ENCODE measurements at places on chromosomes 5 and 9.

GRCh38 chr9:112009656-112010055, 113.0 kb downstream of the UGCG start:
- no peak for DNase-seq

DNA sequence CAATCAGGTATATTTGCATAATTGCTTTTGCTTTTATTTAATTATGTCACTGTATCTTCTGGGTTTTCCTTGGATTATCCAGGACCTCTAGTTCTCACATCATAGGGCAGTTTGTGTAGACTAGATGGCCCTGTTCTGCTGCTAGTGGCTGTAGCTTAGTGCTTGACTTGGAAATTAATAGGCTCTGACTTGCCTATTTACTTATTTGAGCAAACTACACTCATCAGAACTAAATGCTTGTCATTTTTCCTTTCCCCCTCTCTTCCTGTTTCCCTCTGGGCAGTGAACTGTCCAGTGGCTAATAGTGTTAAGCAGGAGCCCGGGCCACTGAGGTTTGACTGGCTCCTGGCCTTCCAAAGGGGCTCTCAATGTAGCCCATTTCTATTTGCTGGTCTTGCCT, 135.7 kb downstream of the MAN2A1 start:
- DNase-seq: no peak

- no peak for DNase-seq
Measured at GRCh38 chr9:90802386-90802985, 867 bp downstream of the SYK start.

DNA sequence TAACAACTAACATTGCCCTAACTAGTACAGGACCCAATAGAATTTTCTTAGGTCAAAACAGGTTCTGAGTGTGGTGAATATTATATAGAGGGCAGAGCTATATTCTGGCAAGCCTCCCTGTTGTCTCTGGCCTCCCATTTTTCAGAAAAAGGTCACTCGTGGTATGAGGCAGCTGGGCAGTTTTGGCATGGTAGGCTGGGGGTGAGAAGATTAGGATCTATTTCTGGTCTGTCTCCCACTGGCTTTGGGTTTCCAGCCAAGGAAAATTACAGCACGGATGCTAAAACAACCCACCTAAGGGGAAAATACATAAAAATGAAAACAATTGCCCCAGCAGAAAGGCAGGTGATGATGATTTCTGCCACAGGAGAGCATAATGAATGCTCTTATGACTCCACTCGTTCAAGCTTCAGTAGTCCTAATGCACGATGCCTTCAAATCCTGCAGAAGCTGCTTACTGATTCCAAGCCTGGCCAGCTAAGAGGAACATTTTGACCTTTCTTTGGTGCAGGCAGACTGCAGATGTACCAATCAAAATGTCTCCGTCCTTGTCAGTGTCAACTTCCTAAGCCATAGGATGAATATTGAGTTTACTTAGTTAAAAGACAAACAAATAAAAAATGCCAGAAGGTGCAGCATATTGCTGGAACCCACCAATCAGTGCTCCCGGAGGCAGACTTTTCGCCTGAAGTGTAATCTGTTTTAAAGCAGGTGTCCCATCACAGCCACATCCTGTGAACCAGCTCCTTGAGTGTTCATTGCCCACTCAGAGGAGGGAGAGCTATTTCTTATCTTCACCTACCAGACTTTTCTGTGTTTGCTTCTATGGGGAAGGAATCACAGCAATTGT, 435.4 kb downstream of the ZSWIM6 start:
- no peak for DNase-seq

GRCh38 chr5:14872070-14872989, 752 bp upstream of the ANKH start:
- peak; percentile 64 for DNase-seq

- peak; percentile 13 for DNase-seq
Measured at GRCh38 chr5:114789773-114790402, 379.8 kb downstream of the TRIM36 start.

GRCh38 chr9:1960342-1961042, 54.7 kb upstream of the SMARCA2 start:
- no peak for DNase-seq

GRCh38 chr5:171882118-171882517, 96.5 kb downstream of the SMIM23 start:
- peak; percentile 9 for DNase-seq

- no peak for DNase-seq
Measured at GRCh38 chr5:131509801-131510200, 125.2 kb downstream of the RAPGEF6 start.

- no peak for DNase-seq
Measured at GRCh38 chr5:141491323-141492167, 2.7 kb downstream of the PCDHGC5 start.

DNA sequence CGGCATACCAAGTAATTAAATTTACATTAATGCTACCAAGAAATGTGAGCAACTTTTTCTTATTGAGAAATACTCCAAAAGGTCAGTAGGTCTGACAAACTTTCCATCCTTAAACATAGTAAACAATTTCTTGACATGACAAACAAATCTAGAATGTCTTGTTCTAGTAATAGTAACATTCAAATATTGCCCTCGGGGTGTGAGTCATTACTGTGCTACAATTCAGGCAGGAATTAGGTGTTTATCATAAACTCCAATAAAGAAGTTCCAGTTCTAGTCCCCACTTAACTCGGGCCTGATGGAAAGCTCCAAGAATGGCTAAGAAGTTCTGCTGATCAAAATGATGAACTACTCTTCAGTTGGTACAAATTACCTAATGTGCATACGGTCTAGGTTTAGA, 235.6 kb upstream of the TUSC1 start:
- DNase-seq: no peak

GRCh38 chr9:24939109-24939850, 393.6 kb upstream of the IZUMO3 start:
- DNase-seq: no peak

DNA sequence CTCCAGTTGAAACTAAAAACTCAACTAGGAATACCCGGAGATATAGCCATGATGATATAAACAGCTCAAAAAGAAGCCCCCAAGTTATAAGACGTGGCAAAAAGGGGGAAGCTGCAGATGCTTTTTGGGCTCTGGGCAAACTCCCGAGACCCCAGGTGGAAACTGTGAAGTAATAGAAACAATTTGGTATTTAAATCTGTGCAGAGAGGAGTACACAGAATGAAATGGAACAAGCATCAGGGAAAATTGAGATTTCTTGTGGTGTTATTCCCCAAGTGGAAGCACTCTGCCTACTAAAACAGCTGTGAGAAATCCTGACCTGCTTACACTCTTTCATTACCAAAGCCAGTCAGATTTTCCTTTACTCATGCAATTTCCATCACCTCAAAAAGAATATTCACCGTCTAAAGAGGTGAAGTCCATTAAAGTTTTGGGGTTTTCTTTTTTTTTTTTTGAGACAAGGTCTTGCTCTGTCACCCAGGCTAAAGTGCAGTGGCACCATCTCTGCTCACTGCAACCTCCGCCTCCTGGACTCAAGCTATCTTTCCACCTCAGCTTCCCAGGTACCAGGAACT, 23.5 kb downstream of the SAXO1 start:
- DNase-seq: no peak

- no peak for DNase-seq
Measured at GRCh38 chr5:135329066-135329912, 69.7 kb downstream of the MACROH2A1 start.

GRCh38 chr5:174047472-174048099, 2.1 kb downstream of the NSG2 start:
- DNase-seq: no peak
